ENCODE measurements at places on chromosomes 5 and 9. TPM values are rescaled to one million over a fixed set of nuclear protein-coding genes. Genes with fewer than 3 reads are reported as not detected.

DNA sequence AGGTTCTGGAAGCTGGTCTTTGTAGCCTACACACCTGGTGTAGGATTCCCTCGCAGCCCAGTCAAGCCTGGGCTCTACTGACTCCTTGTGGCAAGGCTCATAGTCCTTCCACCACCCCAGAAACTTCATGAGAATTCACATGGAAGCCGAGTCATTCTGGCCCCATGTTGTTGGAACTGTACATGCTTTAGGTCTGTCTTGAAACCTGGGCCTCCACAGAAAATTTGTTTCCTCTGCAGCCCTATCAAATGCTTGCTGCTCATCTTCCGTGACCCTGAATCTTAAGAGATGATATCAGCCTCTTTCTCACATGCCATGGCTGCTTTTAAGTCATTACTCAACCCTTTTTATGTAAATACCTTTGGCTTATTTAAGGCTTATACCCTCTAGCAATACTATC is 113.4 kb upstream of the GRHPR start:
- no peak overlapping the region for H3K27ac ChIP-seq
- no peaks in the 10 kb centered on the region for H3K27me3 ChIP-seq

GRCh38 chr9:31848505-31849285 is 535.7 kb upstream of the ACO1 start:
- no peak overlapping the region for H3K4me3 ChIP-seq
- H3K27me3 ChIP-seq = no peaks in the 10 kb centered on the region
- H3K4me1 ChIP-seq = no peaks in the 10 kb centered on the region
- DNase-seq = no peak
- H3K27ac ChIP-seq = no peak overlapping the region

GRCh38 chr5:1343931-1344901 is 683 bp downstream of the CLPTM1L start:
- H3K27me3 ChIP-seq = no peaks in the 10 kb centered on the region
- peaks cover 12% of the 10 kb centered on the region for H3K36me3 ChIP-seq
- peak overlapping the region; percentile 17 for H3K27ac ChIP-seq
- peaks cover 23% of the 10 kb centered on the region for H3K4me1 ChIP-seq
- peak overlapping the region; percentile 82 for H3K4me3 ChIP-seq

- H3K4me1 ChIP-seq = peaks cover 22% of the 10 kb centered on the region
- no peak overlapping the region for H3K4me3 ChIP-seq
- H3K36me3 ChIP-seq = no peaks in the 10 kb centered on the region
- peak overlapping the region; percentile 84 for H3K27ac ChIP-seq
- no peaks in the 10 kb centered on the region for H3K27me3 ChIP-seq
- no peak for DNase-seq
These were observed 10.2 kb downstream of the NCS1 start for GRCh38 chr9:130182381-130182909.

Gene DAP
- 123 TPM for polyA plus RNA-seq

Gene BSPRY
- polyA plus RNA-seq = 18.0 TPM

Gene GHR
- 6.5 TPM for polyA plus RNA-seq

Gene RELL2
- 8.2 TPM for polyA plus RNA-seq

Gene MEIKIN
- not detected for polyA plus RNA-seq

Gene HMGCS1
- 30.9 TPM for polyA plus RNA-seq
